ENCODE measurements at places on chromosomes 5 and 9. TPM values are rescaled to one million over a fixed set of nuclear protein-coding genes. Genes with fewer than 3 reads are reported as not detected.

The FGFR4 gene
- 4.8 TPM for total RNA-seq

The TAF11L10 gene
- not detected for total RNA-seq

The SPINK7 gene
- total RNA-seq = not detected

GRCh38 chr5:35971186-35971877 is 19.9 kb downstream of the UGT3A1 start:
- no peak overlapping the region for H3K4me3 ChIP-seq
- H3K4me1 ChIP-seq = no peaks in the 10 kb centered on the region
- H3K27me3 ChIP-seq = no peaks in the 10 kb centered on the region
- no peak overlapping the region for H3K27ac ChIP-seq

DNA sequence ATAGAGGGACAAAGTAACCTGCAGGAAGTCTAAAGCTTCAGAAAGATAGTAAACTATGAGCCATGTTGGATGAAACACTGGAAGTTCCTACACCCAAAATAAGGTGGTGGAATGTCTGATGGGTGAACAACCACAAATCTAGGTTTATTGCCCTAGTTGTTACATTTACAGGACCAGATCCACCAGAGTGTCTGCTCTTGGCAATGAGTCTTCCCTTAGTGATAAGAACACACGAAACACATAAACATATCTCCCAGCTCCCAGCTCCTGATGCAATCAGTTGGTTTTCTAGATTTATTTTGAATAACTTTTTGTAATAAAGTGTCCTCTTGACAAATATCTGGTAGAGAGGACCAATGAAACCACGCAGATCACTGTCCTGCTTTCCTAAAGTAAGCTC is 329.7 kb upstream of the WWC1 start:
- H3K27me3 ChIP-seq = no peaks in the 10 kb centered on the region
- no peak for DNase-seq
- H3K4me3 ChIP-seq = no peak overlapping the region
- no peak overlapping the region for H3K27ac ChIP-seq

DNA sequence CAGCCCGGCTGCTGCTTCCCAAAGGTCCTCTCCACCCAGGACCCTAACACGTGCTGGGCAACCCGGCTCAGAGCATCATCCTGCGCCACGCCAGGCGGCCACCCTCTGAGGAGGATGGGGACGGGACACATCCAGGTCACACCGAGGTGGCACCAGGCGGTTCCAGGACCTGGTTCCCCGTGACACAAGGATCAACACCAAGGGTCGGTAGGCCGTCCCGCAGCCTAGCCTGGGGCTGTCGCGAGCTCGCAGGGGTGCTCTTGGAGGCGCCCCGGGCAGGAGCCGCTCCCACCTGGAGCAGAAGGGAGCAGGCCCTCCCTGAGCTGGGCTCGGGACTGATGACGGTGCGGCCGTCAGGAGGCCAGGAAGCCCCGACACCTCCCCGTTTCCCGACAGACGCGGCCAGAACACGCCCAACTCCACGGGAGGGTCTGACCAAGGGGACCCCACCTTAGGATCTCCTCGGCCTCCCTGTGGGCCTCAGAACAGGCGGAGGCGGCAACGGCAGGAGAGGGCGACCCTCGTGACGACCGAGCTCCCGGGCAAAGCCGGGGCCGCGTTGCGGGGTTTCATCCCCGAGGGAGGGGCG is 6.3 kb downstream of the EXD3 start:
- no peak overlapping the region for H3K27ac ChIP-seq
- DNase-seq = no peak
- no peaks in the 10 kb centered on the region for H3K36me3 ChIP-seq
- H3K27me3 ChIP-seq = no peaks in the 10 kb centered on the region
- H3K4me1 ChIP-seq = peaks cover 15% of the 10 kb centered on the region
- H3K4me3 ChIP-seq = no peak overlapping the region

All from astrocyte (in vitro differentiated cells and primary cell).